ENCODE measurements at places on chromosomes 16 and 17. TPM values are rescaled to one million over a fixed set of nuclear protein-coding genes. Genes with fewer than 3 reads are reported as not detected.

Gene OR1A1
- polyA plus RNA-seq: 0.08 TPM

Gene TNP2
- polyA plus RNA-seq: not detected

Gene PARD6A
- polyA plus RNA-seq: 4.0 TPM

Gene CA7
- polyA plus RNA-seq: 15.9 TPM

Gene KRTAP4-4
- not detected for polyA plus RNA-seq

Gene SLC35G6
- polyA plus RNA-seq: not detected

Gene LAT
- polyA plus RNA-seq: 4.9 TPM

Gene TUBG2
- polyA plus RNA-seq: 15.4 TPM

Gene SPATA22
- not detected for polyA plus RNA-seq

Gene CCL14
- polyA plus RNA-seq: not detected

Gene ZNRF1
- 36.6 TPM for polyA plus RNA-seq

Gene ZNF689
- polyA plus RNA-seq: 0.94 TPM

Gene KRT40
- not detected for polyA plus RNA-seq

Gene ZFHX3
- 2.2 TPM for polyA plus RNA-seq

Gene DLX4
- polyA plus RNA-seq: not detected

Gene PYCARD
- not detected for polyA plus RNA-seq

Gene EVI2A
- polyA plus RNA-seq: 4.7 TPM

Gene SOX9
- 16.5 TPM for polyA plus RNA-seq

Gene FOXJ1
- polyA plus RNA-seq: not detected

Gene SREBF1
- polyA plus RNA-seq: 5.7 TPM

Gene GNG13
- 2,470 TPM for polyA plus RNA-seq

Gene RETREG3
- 3.6 TPM for polyA plus RNA-seq

Gene PCGF2
- 1.1 TPM for polyA plus RNA-seq

Gene CENPN
- 8.0 TPM for polyA plus RNA-seq

Gene PRR35
- not detected for polyA plus RNA-seq

Gene RDM1
- not detected for polyA plus RNA-seq

Gene MYH8
- not detected for polyA plus RNA-seq

Gene KRTAP16-1
- not detected for polyA plus RNA-seq

Gene PIEZO1
- polyA plus RNA-seq: 0.71 TPM

Gene AANAT
- polyA plus RNA-seq: not detected

Gene CDR2L
- polyA plus RNA-seq: 13.0 TPM

Gene GRIN2A
- polyA plus RNA-seq: 20.5 TPM

Gene ARHGAP23
- polyA plus RNA-seq: 2.3 TPM

Gene NME3
- polyA plus RNA-seq: 23.9 TPM

Gene TOX3
- polyA plus RNA-seq: 11.7 TPM

Gene CACNG5
- polyA plus RNA-seq: not detected

Gene SLFN14
- polyA plus RNA-seq: not detected

Gene DBNDD1
- 52.1 TPM for polyA plus RNA-seq

Gene GNAO1
- polyA plus RNA-seq: 364 TPM

Gene CCDC144A
- polyA plus RNA-seq: 2.4 TPM

Gene CCL13
- not detected for polyA plus RNA-seq

Gene CALB2
- 5.8 TPM for polyA plus RNA-seq

Gene CSH1
- polyA plus RNA-seq: not detected

Gene PLD2
- 1.2 TPM for polyA plus RNA-seq

Gene TP53TG3
- not detected for polyA plus RNA-seq
